ENCODE measurements at places on chromosomes 12 and 14.

DNA sequence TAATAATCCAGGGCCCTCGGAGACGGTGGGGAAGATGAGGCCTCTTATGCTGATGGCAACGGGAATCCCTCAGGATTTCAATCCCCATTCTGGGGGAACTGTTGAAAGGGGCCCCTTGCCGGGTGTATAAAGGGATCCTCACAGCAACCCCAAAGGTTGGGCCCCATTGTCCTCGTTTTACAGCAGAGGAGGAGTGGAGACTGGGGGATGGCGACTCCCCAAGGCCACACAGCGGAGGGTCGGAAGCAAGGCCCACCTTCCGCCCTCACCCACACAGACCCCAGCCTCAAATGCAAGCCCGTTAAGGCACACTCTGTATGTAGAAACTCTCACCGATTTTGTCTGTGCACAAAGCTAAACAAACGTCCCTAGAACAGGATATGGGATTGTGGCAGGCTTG, 327.9 kb upstream of the DIO3 start:
- DNase-seq = no peak

DNA sequence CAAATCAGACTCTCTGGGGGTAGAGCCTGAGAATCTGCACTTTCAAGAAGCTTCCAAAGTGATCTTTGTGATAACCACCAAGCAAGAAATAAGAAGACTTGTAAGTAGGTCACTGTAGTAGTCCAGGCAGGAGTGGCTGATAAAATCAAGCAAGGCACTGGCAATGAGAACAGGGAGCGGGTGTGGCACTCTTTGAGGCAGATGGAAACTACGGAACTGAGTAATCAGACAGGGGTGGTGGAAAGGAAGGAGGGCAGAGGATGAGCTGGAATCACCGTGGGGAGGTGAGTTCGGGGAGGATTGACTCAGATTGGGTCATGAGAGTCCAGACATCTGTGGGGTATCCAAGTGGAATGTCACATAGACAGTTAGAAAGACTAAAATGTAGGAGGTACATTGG, 44.4 kb upstream of the PLXNC1 start:
- no peak for DNase-seq

- no peak for DNase-seq
Observed at GRCh38 chr12:45246236-45246635, 30.3 kb downstream of the ANO6 start.

- DNase-seq = no peak
Observed at GRCh38 chr12:132106921-132107320, 37.2 kb downstream of the DDX51 start.
